Activated CD4-positive, alpha-beta T cell treated with anti-CD3 and anti-CD28 coated beads, Interleukin-10, Interleukin-2, amounts not matched to agents 100 ng/mL and 50 ng/mL, durations not matched to agents 16 hours and 8 hours (primary cell): ENCODE measurements at places on chromosomes 3 and 15.

DNA sequence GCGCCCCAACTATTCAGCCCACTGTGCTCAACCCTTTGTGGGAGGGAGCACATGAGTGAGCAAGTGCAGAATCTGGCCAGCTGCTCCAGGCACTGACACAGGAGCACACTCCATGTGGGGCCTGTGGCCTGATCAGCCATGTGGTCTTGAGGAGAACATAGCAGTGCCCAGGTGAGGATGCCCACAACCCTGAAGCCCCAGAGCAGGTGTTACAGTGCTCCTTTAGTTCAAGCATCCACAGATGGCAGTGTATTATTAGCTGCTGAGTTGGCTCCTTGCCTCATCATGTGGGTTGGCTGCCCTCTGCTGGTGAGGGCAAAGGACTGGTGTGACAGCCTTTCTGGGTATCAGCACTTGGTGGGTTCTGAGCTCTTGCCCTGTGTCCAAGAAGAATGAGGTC is 1588.2 kb downstream of the SI start:
- DNase-seq: peak; percentile 58

DNA sequence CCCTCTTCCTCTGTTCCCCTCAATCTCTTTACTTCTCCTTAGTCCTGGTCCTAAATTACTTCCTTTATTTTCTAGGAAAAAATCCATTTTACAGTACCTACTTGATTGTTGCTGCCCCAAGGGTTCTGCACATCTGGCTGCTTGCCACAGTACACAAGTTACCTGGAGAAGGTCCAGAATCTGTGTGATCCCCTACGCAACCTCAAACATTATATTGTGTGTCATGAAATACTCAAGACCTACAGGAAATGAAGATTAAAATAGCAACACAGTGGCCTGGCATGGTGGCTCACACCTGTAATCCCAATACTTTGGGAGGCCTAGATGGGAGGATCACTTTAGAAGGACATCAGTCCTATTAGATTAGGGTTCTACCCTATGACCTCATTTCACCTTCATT is 48.7 kb downstream of the PRKAR2A start:
- DNase-seq: no peak

- no peak for DNase-seq
These were observed 20.9 kb downstream of the LINGO1 start for GRCh38 chr15:77611767-77612166.

GRCh38 chr15:57696146-57696545 is 10.4 kb upstream of the POLR2M start:
- no peak for DNase-seq

DNA sequence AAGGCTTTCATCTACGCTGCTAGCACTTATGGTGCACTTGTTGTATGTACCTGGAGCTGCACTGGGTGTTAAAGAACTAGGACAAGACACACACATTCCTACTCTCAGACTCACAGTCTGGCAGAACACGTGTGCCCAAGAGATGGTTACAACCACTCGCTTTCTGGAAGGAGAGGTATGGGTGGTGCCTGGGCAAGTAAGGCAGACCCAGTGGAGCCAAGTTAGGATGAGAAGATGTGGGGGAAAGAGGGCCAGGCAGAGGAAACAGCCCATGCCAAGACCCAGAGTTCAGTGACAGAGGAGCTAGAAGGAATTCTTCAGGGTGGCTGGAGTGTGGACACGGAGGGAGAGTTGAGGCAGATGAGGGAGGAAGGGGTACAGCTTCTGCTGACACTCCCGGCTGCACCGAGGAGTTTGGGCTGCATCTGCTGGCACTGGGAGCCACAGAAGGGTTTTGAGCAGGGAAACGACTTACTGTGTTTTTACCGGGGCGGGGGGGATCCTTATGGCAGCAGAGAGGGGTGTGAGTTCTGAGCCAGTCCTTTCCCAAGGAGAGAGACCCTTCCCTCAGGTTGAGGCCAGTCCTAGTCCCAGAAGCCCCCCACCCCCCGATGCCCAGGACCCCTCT is 59.0 kb downstream of the GRIP2 start:
- no peak for DNase-seq

DNA sequence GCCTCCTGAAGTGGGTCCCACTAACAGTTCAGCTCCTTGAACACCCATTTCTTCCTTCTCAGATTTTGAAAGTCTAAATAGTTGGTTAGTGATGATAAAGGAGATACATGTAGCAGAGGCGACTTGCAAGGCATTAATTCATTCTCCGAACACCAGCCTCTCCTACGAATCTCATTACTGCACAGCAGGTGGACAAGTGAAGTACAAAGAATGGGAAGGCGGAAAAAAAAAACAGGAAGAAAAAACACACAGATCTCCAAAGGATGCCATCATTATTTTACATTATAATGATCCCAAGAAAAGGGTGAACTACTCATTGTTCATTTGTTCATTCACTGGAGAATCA is 276.5 kb downstream of the MAGI1 start:
- no peak for DNase-seq
